HEK293T (cell line): ENCODE measurements at places on chromosomes 4 and X.

GRCh38 chrX:1535241-1536041 lies 1.5 kb downstream of the P2RY8 start:
- no peak for DNase-seq

DNA sequence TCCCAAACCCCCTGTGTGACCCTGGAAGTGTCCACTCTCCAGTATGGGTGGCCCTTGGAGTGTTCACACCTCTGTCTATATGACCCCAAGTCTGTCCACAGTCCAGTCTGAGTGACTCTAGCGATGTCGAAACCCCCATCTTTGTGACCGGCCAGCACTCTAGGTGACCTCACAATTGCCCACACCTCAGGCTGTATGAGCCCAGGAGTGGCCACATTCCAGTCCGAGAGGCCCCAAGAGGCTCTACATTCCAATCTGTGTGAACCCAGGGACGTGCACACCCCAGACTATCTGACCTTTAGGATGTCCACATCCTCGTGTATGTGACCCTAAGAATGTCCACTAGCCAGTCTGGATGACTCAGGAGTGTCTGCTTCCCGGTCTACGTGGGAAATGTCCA lies 7.3 kb upstream of the GLOD5 start:
- no peak for DNase-seq

DNA sequence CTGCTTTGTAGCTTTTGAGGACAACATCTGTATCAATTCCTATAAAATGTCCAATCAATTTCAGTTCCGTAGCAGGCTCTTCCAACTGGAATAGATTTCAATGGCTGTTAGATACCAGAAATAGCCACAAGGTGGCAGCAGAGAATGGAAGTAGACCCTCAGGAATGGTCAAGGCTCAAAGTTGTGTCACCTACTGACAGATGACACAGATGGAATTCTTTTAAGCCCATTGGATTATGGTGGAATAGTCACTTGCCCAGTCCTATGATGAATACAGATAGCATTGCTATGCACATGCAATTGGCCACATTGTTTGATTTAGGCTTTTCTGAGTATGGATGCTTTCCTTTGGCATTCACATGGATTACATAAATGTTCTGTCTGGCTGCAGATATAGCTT lies 130.4 kb upstream of the RADX start:
- peak; percentile 69 for DNase-seq

DNA sequence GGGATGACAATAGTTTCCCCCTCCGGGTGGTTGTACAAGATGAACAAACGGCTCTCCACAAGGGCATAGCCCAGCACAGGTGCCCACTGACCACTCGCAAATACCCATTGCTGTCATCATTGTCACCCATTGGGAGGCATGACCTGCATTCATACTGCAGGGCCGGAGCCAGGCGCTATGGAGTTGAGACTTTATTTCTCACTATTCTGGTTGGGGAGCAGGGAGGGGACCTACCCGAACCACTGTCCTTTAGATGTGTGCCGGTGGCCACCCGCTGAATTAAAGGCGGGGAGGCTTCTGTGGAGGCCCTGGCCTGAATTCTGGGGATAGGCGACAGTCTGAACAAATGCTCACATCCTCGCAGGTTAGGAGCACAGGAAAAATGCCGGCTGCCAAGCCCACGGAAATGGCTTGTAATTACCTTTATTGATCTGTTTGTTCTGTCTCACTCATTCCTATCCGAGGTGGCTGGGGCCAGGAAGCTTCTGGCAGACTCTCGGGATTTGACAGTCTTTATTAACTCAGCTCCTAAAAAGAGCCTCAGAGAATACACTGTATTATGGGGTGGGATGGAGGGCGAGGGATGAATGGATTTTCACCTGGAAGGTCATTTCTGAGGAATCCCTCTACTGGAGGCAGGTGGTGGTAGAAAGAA lies 125.1 kb upstream of the PSAPL1 start:
- DNase-seq, result no peak

DNA sequence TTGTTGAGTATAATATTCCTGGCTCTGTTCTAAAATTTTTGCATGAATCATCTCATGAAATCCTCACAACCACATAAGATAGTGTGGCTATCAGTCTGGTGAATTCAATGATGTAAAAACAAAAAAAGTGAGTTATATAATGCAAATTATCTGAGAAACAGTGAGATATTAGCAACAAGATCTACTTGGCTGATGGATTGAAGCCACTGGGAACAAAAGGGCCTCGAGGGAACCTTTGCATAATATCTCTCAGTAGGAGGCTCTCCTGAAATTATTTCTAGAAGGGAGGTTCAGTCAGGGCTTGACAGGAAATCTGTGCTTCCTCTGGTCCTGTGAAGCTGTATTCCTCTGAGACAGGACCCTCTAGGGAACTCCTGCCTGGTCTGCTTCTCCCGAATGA lies 30.1 kb upstream of the NUP54 start:
- DNase-seq, result no peak

- DNase-seq, result peak; percentile 52
Measured at GRCh38 chr4:75432683-75433082, 81.5 kb downstream of the RCHY1 start.

DNA sequence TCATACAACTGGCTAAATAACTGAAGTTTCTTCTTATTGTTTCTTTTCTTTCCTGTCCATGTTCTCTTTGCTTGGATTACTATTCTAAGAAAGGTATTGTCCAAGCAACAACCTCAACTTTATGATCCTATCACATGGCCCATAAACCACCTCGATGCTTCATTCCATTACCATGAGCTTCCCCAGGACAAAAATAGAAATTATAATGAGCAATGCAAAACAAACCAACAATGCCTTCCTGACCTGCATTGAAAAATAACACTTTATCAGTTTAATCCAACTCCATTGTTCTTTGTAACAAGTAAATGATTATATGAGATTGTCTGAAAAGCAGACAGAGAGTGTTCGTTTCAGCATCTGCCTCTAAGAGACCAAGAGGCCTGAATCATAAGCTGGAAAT lies 148.8 kb downstream of the HS6ST2 start:
- no peak for DNase-seq

DNA sequence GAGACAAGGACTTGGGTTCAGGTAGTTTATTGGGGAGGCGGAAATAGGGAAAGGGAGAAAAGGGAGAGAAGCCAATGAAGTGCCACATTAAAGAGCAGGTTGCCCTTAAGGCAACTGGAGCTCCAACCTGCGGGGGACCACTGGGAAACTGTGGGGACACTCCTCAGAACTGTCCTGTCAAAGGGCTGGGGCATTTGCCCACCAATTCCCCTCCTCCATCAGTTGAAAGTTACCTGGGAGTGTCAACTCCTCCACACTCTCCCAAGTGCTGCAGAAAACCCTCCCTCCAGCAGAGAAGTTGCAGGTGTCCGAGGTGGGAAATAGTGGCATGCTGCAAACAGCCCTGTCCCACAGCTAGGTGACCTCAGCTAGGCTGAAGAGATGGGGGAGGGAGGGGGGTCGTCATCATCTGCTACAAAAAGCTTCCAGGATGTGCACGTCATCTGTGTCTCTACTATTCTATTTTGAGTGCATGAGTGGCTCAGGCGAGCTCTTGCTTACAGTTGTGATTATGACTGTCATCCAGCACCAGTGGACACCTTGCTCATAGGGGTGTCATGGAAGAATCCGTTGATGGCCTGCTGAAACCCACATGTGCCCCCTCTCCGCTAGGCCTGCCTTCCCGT lies 41.5 kb upstream of the XPNPEP2 start:
- no peak for DNase-seq

DNA sequence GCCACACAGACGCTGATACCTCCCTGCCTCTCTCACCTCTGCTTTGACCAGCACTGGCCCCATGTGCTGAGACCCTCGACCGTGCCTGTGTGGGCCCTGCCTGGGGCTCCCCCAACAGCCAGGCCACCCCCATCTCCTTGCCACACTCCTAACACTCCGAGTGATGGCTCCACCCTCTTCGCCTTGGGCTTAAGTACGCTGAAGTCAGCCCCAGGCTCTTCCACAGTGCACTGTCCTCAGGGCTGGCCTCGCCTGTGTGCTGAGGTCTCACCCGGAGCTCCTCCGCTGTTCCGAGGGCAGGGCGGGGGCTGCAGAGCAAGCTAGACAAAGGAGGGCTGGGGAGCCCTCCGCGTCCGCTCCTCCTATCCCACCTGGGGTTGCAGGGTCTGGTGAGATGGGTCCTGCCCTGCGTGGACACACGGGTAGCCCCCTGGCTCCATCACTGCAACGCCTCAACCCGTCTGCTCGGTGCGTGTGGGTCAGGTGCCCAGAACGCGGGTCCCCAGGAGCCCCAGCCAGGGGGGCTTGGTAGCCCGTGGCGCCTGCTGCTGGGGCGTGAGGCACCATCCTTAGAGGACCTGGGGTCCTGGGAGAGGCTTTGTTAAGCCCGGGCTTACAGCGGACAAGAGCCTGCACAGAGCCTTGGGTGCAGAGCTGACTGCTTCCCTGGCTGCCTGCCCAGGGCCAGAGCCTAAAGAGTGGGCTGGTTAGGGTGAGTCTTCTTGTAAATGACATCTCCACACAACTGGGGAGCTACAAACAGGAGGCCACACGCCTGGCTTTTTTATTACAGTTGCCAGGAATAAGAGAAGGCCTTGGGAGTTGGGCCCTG lies 42.6 kb upstream of the NKX1-1 start:
- no peak for DNase-seq

DNA sequence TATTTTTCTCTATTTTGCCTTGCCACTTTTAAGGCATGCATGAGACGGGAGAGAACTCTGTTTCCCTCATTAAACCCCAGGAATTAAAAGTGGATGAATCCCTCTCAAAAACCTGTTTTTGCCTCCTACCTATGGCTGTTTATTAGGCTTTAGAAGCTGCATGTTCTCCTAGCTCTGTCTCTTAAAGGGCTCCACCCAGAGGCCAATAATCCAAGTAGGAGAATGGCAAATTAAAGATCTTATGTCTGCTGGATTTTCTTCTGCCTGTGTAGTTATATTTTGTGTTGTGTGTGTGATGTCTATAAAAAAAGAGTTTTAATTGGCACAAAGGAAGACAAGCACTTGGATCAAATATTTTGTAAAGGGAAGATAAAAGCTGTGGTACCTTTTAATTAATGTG lies 32.4 kb downstream of the MAGEC1 start:
- DNase-seq, result no peak

- no peak for DNase-seq
Measured at GRCh38 chr4:22477136-22477812, 38.6 kb downstream of the ADGRA3 start.
